ENCODE measurements at places on chromosomes 16 and 17.

GRCh38 chr16:83356266-83356665, 451.5 kb upstream of the HSBP1 start:
- DNase-seq = peak; percentile 57

- DNase-seq = no peak
Observed at GRCh38 chr16:11232852-11233726, 22.9 kb downstream of the SOCS1 start.

DNA sequence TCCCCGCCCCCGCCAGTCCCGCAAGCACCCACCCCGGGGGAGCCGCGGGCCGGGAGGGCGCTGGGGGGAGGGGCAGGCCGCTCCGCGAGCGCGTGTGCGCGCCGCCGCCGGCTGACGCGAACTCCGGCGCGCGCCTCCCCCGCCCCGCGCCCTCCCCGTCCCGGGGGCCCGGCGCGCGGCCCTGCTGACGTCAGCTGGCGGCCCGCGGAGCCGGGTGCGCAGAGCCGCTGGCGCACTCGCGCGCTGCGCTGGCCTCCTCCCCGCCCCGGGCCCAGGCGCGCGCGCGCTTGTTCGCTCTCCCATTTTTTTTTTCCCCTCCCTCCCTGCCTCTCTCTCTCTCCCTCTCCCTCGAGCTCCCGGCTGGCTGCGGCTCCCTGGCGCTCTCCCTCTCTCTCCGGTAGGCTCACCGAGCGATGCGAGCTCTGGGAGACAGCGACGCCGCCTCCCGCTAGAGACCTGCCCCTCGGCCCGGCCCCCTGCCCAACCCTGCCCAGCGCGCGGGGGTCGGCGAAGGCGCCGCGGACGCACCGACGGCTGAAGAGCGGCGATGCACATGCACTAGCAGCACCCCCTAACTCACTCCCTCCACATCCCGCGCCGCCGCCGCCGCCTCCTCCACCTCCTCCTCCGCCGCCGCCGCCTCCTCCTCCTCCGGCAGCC, at the start of gene GNAO1:
GNAO1 (plus strand) TSS at position 334 of the 660 bp plus-strand sequence. CDS start 747 bp downstream, outside the sequence.
- peak; percentile 60 for DNase-seq

DNA sequence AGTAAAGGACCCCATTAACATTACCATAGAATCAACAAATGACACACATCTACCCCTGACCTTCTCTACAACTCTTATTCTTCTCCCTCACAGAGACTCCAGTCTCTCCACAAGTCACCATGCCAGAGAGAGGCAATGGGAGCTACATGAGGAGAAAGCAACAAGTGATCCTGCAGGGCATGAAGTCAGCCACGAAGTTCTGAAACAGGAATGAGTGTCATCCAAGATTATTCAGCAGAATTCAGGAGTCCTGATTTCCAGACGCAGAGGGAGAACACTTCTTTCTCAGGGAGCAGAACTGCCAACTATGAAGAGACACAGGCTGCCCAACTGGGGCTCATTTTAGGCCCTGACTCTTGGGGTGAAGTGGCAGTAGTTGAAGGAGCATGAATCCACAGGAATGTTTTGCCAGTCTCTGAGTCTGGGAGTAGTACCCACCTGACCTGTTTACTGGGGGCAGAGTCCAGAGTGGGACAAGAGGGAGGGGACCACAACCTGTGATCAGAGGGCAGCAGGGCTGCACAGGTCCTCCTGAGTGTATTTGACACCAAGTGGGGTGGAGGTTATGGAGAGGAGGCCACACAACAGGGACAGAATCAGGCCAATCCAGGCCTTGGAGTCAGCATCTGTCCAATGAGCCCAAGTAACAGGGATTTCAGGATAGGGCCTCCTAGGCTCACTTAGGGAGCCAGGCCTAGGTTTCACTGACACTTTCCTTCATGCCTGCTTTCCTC, 2.4 kb upstream of the MTMR4 start:
- no peak for DNase-seq

DNA sequence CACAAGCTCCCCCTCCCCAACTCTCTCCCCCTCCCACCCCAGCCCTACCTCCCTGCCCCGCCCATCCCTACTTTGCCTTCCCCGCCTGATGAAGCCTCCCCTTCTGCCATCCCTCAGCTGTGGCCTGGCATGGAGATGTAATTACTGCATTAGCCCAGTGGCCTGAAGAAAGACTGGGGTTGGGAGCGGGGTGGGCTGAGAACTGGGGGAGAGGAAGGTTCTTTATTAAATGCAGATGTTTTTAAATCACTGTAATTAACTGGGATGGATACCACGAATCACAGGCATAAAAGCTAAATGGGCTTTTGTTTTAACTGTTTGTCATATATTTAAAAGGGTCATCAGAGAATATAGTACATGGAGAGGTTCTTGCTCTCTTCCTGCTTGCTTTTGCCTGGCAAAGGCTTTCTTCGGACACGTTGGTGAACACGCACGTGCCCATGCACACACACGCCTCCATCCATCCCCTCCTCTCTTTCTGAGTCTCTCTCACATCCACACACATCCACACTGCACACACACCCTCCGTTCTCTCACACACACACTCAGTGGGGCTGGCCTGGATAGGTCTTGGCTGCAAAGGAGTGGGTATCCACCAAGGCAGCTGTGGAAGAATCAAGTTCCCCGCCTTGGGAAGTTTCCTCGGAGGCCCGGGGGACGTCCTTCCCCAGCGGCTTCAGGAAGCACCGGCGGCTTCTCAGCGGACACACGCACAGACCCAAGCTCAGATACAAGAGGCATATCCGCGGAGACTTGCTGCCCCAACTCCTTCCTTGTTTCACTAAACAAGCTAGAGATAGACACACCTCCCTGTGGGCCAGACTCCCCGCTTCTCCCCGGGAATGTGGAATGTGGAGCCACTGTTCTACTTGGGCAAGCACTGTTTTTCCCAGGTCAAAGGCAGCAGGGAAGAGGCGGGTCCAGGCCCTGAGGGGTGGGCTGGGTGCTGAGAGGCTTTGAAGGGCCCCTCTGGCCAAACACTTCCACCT, 27.4 kb upstream of the TNRC6C start:
- DNase-seq = no peak

GRCh38 chr17:7997186-7997585, 5.2 kb upstream of the GUCY2D start:
- no peak for DNase-seq

- peak; percentile 56 for DNase-seq
Observed at GRCh38 chr16:29029168-29029994, 44.5 kb downstream of the LAT start.

- DNase-seq = peak; percentile 54
Observed at GRCh38 chr16:67284699-67285646, 5.6 kb downstream of the PLEKHG4 start.

- DNase-seq = no peak
Observed at GRCh38 chr16:68539711-68540239, 684 bp downstream of the ZFP90 start.

GRCh38 chr17:81350320-81350890, 44.9 kb upstream of the BAHCC1 start:
- no peak for DNase-seq

GRCh38 chr17:80946449-80946848, 45.2 kb upstream of the CHMP6 start:
- DNase-seq = no peak

- DNase-seq = no peak
Observed at GRCh38 chr17:67095803-67096202, 51.4 kb downstream of the CACNG1 start.

DNA sequence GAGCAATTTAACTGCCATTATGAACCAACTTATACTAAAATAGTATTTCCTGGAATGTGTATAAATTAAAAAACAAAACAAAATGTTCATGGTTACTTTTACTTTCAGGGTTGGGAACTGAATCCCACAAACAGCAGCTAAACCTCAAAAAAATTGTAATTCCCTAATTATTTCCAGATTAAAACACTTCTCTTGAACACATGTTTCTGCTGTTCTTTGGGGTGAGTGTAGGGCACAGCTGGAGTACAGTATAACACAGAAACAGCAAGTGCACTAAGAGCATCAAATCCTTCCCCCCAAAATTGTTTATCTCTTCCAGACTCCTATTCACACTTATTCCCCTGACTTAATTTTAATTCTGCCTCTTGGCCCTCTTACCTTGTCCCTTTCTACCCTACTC, 56.4 kb downstream of the KANSL1 start:
- no peak for DNase-seq

- no peak for DNase-seq
Observed at GRCh38 chr17:51527225-51527982, 267.1 kb downstream of the UTP18 start.

GRCh38 chr16:52471650-52472370, 75.1 kb downstream of the TOX3 start:
- no peak for DNase-seq

DNA sequence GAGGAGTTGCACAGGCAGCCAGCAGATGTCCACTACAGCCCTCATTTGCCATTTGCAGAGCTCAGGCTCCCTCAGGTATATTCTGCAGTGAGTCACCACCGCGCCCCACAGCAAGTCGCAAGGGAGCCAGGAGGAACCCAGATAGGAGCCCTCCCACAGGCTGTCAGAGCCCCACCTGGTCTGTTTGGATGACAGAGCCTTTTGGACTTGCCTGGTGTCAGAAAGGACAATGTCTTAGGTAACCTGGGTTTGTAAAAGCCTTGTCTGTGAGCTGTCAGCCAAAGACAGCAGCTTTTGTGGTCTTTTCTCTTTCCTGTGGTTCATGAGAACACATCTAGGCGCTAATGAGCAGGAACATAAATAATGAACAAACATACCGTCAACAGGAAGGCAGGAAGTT, 70.9 kb downstream of the GNAO1 start:
- no peak for DNase-seq

DNA sequence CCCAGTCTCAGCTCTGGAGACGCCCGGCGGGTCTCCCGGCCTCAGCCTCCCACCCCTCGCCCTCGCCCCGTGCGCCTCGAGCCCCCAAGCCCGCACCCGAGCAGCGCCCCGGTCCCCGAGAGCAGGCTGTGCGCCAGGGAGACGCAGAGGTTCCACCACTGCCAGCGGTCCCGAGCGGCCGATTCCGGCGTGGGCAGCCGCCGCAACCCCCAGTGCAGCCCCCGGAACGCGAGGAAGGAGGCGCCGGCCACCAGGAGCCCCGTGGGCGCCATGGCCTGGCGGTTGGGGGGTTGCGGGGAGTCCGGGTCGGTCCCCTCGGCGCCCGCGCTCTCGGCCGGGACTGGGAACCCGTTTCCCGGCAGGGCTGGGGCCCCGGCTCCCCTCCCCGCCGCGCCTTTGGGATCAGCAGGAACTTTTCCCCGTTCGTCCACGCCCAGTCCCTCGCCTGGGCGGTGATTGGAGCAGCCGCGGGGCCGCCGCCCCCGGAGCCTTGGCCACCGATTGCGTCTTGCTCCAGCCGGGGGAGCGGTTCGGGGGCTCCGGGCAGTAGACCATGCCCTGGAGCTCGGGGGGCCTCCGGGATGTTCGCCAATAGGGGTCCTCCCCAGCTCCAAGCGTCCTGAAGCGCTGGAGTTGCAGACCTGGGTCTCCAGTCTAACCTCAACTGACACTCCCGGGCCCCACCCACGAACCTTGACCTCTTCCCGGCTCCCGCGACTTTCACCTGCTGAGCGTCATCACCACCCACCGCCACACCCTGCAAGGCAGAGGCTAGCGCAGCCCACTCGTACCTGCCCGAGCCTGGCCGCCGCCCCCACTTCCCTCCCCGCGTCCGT, at the start of gene TLCD2:
TLCD2 (minus strand) TSS at position 407 of the 836 bp plus-strand sequence; CDS start at position 272, 135 bp downstream.
- no peak for DNase-seq

DNA sequence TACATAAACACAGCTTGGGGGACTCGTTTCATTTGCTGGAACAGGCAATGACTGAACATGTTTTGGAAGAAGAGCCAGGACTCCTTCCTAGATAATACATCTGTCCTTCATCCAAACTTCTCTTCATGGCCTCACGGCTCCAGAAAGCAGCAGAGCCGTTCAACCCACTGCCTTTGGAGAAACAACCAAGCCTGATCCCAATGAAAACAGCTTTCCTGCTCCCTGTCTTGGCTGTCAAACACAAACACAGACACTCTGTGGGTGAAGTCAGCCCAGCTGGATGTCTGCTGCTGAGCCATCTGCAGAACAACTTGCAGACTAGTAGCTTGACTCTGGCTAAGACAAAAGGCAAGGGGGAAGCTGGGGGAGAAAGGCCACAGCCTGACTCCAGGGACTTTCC, 345.1 kb upstream of the PSMD7 start:
- DNase-seq = no peak

All from NT2/D1 (cell line).